ENCODE measurements at places on chromosomes 16 and 17. TPM values are rescaled to one million over a fixed set of nuclear protein-coding genes. Genes with fewer than 3 reads are reported as not detected.

- DNase-seq, result no peak
These were observed 284.0 kb upstream of the PMFBP1 start for GRCh38 chr16:72455743-72456659.

Gene NSF
- total RNA-seq, result 50.9 TPM

GRCh38 chr17:53092072-53092471 is 730.7 kb upstream of the KIF2B start:
- DNase-seq, result no peak

Gene PLXDC1
- total RNA-seq, result not detected

DNA sequence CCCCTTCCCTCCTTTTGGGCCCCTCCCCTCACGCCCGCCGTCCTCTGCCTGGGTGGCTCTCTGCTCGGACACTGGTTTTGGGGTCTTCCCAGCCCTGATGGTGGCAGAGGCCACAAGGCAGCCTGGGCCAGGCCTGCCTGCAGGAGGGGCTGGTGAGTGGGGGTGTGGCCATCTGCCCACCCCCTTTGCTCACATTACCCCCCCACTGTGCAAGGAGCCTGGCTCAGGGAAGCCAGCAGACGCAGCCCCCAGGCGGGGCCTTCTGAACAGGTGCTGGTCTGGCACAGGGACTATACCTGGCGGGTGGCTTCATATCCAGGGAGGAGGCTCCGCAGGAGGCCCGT is 10.7 kb upstream of the ZFPM1 start:
- no peak for DNase-seq
